Activated CD8-positive, alpha-beta memory T cell treated with anti-CD3 and anti-CD28 coated beads, Interleukin-2, amount 50 U/mL, for 4 hours (primary cell): ENCODE measurements at places on chromosomes 6 and 20.

DNA sequence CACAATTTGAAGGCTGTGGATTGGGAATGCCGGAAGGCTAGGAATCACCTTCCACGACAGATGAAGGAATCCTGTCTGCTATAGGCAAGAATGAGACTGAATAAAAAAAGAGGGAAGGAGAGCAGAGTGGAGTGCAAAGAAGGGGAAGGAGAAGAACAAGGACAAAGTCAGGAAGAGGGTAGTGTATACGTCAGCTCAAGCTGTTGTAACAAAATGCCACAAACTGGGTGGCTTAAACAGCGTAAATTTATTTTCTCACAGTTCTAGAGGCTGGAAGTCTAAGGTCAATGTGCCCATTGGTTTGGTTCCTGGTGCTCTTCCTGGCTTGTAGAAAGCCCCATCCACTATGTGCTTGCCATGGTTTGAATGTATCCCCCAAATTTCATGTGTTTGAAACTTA lies 104.5 kb downstream of the TTLL2 start:
- no peak for DNase-seq

- DNase-seq = no peak
Measured at GRCh38 chr6:95309545-95309944, 267.8 kb upstream of the MANEA start.

- peak; percentile 53 for DNase-seq
Measured at GRCh38 chr20:41133709-41134361, 3.5 kb upstream of the PLCG1 start.

- DNase-seq = no peak
Measured at GRCh38 chr6:144036064-144036834, 28.2 kb upstream of the PLAGL1 start.

DNA sequence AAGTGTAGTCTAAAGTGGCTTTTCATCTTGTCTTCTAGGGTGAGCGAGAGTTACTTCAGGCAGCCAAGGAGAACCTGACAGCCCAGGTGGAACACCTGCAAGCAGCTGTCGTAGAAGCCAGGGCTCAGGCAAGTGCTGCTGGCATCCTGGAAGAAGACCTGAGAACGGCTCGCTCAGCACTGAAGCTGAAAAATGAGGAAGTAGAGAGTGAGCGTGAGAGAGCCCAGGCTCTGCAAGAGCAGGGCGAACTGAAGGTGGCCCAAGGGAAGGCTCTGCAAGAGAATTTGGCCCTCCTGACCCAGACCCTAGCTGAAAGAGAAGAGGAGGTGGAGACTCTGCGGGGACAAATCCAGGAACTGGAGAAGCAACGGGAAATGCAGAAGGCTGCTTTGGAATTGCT lies 27.1 kb downstream of the C20orf173 start:
- no peak for DNase-seq

DNA sequence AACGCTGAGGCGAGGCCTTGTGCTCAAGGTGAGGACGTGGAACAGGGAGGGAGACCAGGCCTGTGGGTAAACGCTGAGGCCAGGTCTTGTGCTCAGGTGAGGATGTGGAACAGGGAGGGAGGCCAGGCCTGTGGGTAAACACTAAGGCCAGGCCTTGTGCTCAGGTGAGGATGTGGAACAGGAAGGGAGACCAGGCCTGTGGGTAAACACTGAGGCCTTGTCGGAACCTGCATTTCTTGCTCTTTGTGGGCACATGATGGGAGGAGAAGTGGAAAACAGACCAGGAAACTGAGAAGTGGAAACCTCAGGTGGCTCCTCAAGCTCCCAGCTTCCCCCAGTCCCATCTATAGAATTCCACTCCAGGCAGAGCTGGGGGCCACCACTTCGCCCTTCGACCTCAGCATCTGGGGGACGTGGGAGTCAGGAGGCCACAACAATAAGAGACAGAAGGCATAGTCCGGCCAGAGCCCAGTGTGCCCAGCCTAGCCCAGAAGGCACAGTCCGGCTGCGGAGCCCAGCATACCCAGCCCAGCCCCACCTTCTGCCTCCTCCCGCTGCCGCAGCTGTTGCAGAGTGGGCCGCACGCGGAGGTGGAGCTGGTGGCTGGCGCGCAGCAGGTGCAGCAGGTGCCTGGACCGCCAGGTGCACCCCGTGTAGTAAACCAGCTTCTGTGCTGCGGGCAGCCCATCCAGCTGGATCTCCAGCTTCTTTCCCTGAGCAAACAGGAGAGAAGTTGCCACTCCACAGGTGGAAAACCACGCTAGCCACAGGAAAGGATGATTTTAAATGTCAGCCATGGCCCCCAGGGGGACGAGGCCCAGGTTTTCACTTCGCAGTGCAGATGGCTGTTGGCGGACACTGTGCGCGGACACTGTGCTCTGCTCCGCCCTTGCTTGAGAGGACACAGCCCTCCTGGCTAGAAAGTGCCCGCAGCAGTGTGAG lies 17.5 kb downstream of the FRMD1 start:
- DNase-seq = no peak

- no peak for DNase-seq
Measured at GRCh38 chr6:6872459-6873344, 235.1 kb upstream of the RREB1 start.

DNA sequence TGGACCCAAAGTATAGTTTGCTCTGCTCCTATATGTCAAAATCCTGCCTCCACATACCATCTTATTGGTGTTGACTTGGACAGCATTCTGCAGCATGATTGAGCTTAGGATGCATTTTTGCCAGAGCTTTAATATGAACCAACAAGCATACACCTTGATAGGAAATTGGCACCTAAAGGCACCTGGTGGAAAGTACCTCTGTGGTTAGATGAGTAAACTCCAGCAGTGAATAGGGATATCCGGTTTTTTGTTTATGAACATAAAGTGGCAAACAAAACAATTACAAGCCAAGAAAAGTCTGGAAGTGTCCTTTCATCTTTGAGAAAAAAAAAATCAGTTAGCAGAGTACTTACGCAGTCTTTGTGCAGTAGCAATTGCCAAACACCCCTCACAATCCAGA lies 6.2 kb upstream of the CYP24A1 start:
- DNase-seq = no peak

DNA sequence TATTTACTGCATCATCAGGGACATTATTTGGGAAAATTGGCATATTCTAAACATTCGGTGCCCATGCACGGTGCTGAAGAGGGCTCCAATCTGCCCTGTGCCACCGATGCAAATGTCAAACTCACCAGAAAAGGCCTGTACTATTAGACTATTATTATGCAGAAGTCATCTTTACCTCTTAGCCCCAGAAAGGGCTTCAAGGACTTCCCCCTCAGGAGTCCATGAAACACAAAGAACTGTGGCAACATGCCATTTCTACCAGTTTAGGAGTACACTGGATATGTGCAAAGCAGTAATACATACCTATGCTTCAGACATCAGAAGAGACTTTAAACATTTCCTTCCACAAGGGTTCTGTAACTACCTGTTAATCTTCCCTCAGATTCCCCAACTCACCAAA lies 8.6 kb downstream of the DIDO1 start:
- no peak for DNase-seq

DNA sequence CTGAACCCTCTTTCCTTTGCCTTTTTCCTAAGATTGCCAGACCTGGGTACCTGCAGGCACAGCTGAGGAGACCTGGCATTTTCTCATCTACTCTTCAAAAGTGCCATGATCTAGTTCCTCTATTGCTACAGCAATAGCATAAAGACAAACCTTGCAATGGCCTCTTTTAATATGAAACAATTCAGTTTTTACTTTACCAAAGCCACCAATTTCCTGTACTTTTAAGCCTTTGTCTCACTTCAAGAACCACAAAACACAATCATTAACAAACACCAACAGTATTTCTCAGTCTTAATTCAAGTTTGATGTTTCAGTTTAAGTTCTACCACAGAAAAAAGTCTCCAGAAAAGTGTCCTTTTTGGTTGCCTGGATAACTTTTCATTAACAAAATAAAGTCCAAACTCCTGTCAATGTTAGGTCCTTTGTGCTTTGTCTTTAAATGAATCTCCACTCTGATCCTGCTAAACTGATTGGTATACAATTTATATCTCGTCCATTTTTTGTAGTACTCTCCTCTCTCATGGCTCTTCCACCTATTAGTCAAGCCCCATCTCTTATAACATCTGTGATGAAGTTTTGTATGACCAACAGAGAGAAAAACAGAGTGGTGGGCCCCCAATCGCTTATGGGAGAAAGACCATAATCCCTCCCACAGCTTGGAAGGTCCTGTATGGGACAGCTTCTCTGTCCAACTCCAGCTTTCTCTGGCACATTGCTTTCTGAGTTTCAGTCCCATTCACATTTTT lies 50.5 kb upstream of the THEMIS start:
- DNase-seq = no peak

DNA sequence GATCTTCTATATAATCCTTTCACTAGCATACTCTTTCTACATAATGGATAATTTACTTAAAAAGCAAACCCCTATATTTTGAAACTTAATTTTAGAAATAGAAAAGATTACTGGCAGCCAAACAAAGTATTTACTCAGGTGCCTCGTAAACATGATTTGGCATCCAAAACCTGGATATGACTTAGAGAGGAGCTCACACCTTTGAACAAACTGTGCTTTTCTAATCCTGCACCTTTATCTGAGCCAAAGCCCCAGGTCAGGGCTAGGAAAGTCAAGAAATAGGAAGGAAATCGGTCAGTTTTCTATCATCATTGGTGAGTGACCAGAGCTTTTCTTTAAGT lies 170.9 kb downstream of the PHF3 start:
- no peak for DNase-seq

- DNase-seq = no peak
Measured at GRCh38 chr6:79076160-79076559, 1.9 kb downstream of the PHIP start.

DNA sequence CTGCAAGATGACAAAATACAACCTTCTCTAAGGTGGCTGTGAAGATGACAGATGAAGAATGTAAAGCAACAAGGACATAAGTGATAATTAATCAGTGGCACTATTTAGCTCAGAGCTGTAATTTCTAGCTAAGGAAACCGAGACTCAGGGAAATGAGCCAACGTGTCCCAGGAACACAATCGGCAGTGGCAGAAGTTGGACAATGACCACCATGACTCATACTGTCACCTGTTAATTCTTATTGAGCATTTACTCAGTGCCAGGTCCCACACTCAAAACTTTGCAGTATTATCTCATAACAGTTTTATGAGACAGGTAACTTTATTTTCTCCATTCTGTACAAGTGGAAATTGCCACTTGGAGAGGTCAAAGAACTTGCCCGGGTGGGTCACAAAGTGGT lies 55.8 kb downstream of the LAMA4 start:
- DNase-seq = no peak

DNA sequence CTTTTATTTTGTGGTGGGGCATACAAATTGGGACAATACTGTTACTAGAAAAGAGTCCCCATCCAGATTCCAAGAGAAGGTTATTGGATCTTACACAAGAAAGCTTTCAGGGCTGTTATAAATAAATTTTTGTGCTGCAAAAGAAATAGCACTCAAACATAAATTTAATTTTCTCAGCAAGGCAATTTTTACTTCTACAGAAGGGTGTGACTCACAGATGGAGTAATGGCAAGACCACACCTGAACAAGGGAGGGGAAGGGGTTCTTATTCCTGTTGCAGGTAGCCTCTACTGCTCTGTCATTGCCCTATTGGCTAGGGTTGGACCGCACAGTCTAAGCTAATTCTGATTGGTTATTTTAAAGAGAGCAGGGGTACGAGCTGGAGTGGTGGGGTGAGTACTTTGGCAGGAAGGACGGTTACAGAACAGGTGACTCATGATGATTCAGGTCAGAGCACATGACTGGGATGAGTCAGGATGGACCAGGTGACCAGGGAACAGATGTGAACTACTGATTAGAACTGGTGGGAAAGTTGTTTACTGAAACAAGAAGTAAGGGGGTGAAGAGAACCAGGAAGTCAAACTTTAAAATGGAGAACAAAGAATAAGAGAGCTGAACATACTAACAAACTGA lies 41.1 kb downstream of the CNR1 start:
- no peak for DNase-seq

DNA sequence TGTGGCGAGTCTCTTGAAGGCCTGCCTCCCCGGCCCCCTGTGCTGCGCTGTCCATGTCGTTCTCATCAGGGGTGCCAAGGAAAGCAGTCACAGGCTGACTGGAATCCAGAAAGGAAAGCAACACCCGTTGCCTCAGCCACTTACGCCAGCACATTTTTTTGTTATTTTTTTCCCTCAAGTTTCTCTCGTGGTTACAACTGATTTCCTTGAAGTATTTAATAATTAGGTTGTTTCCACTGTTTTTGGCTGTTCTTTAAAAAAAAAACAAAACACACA lies 17.9 kb upstream of the SLC22A1 start:
- no peak for DNase-seq

DNA sequence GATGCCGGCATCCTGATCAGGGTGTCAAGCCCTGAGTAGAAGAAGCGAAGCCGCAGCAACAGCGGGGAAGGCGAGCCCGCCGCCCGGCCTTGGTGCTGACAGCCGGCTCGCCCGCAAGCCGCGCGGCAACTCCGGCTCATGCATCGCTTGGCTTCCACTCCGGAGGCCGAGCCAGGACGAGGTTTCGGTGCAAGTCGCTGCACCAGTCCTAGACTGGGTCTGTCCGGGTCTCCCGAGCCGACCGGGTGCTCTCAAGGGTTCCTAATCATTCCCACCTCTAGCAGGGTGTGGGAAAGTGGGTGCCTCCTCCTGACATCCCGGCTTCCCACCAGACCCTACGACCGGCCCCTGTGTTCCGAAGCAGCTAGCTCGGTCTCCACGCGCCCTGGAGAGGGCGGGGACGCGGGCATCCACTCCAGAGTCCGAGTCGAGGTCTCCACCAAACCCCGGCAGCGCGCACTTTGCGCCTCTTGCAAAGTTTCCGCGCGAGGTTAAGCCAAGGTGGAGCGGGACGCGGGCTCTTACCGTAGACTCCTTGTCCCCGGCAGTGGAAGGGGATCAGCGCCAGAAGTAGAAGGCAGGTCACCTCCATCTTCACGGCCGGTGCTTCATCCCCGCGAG lies 1.4 kb downstream of the MDGA1 start:
- DNase-seq = peak; percentile 34

GRCh38 chr6:6002005-6002847 lies 4.5 kb downstream of the NRN1 start:
- DNase-seq = no peak

DNA sequence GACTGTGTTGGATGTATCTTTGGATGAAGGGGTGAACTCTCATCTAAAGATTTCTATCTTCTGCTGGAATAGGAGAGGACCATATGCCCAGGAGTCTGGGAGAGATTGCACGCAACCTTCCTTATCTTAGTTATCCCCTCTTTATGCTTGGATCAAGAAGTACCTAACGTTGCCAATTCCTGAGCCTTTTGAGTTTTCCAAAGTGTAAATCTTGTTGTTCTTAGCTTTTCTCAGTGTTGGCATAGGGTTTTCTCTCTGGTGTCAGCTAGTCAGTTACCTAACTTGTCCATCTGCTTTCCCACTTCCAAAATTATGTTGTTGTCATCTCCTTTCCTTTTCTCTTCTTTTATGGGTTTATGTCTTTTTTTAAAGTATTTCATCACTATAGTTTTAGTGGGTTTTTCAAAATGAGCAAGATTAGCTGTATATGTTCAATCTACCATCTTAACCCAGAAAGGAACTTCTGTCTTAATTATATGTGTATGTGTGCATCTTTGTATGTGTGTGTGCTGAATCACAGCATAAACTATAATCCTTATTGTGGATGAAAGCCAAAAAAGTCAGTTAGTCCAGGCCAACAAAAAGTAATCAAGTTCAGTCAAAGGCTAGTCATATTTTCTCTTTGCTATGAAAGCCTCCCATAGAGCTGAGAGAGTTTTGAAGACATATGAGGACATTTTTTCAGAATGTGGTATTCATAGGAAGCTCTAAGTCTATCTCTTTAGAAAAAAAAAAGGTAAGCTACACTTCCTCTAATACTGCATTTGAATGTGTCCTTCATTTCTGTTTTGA lies 72.1 kb downstream of the KHDC1L start:
- DNase-seq = no peak
